ENCODE measurements at places on chromosomes 4 and X.

DNA sequence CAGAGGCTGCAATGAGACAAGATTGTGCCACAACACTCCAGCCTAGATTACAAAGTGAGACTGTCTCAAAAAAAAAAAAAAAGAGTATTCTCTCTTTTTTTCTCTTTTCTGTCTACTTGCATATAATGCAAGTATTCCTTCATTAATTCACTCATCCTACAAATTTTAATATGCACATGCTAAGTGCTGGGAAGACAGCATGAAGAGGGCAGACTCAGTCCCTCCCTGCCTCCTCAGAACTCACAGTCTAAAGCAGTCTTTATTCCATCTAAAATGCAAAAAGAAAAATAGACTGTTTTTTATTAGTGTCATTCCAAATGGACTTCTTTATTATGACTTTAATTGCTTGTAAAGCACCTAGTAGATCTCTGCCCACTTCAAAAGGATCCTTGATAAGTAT is 85.6 kb downstream of the NKX6-1 start:
- no peak for DNase-seq

DNA sequence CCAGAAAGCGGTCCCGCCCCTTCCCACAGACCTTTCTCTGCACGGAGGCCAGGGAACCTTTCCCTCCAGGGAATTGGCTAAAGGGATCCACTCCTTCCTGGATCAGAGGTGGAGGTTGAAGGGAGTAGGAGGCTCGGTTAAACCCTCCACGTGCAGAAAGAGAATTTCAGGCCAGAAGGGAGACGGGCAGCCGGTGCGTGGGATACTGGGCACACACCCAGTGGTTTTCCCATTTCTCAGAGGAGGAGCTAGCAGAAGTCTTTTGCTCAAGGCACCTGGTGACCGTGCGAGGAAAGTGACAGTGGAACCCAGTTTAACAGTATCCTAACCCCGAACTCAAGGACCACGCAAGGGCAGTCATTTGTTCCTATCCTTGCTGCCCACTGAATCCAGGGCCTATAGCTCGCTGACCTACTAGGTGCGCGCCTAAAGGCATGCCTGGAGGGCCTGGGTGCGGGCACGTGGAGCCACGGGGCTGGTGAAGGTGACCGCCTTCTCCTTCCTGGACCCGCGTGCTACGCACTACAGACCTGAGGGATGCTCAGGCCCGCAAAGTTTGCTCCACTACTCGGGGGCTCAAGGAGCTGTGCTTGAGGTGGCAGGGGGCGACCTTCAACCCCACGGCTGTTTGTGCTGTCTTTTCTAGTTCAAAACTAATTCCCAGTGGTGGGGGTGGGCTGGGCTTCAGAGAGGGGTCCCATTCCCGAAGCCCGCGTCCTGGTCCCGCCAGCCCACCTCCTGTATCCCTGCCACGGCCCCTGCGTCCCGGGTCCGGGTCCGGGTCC is 587 bp upstream of the AFF2 start:
- DNase-seq: no peak

DNA sequence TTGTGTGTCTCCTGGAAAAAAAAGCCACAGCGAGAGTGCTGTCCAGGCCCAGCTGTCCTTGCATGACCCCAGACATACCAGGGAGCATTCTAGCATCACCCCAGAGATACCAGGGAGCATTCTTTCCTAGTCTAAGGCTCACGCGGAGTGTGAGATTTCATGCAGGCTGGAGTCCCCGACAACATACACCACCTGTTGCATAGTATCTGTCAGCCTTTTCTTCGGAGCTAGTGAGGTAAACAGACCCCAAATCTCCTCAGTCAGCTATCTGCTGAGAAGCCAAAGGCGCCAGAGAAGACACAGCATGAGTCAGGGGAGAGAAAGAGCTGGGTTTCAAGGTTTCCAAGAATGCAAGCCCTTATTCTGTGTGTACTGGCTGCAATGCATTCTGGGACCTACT is 23.1 kb upstream of the ZXDA start:
- DNase-seq: no peak

DNA sequence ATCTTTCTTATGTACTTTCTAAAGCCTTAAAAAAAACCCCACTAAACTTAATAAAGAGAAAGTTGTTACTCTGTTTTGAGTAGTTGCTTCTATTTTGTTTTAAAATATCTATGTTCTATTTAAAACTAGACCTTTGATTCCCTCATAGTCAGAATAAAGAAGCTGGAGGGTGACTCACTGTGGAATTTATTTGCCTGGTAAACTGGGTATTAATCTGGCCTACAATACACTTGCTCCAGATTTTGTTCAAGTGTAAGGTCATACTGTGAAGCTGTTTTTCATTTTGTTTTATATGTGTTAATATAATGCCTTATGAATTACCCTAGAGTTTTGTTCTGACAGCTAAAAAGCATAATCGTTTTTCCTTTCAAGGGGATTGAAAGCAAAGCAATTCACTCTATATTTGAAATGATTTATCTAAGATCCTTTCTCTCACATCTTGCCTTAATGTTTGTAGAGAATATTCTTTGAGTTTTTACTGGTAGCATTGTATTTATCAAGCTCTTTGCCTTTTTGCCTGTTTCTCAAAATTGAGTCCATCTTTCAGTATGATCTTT is 277.4 kb upstream of the PITX2 start:
- DNase-seq: no peak

DNA sequence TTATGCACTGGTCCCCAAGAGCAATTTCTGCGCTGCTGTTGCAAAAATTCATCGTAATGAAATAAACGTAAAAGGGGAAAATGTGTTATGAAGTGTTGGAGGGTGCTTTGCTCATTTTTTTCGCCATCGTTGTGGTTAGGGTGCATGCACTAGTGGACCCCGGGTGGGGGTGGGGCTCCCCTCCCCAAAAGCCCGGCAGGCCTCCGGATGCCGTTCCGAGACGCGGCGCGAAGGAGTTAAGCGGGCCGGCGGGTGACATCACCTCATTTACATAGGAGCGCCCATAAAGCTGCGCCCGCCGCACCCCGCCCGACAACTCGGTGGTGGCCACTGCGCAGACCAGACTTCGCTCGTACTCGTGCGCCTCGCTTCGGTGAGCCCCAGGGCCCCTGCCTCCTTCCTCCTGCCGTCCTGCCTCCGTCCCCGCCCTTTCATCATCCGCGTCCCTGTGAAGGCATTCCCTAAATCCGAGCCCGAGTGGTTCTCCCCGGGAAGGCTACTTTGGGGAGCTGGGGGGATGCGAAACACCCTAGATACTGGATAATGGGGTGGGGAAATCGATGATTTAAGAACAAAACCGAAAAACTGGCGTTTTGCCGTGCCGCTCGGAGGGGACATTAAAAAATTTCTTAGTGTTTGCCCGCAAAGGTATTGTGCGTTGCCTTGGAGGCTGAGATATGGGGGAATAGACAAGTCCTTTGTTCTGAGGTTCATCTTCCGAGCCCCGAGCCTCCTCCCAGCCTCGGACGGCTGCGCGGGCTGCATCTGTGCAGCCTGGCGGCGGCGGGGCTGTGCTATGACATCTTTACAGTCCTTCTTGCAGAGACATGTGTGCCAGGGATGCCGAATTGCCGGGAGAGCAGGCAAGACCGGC is at the start of gene TMSB4X:
TMSB4X (plus strand) TSS at position 315 of the 874 bp plus-strand sequence.
- DNase-seq: peak; percentile 88

Measured in CD4-positive, alpha-beta T cell treated with Interleukin-12 subunit alpha and Interleukin-12 subunit beta, for 1 hour (primary cell).